ENCODE measurements at places on chromosomes 7 and 10.

DNA sequence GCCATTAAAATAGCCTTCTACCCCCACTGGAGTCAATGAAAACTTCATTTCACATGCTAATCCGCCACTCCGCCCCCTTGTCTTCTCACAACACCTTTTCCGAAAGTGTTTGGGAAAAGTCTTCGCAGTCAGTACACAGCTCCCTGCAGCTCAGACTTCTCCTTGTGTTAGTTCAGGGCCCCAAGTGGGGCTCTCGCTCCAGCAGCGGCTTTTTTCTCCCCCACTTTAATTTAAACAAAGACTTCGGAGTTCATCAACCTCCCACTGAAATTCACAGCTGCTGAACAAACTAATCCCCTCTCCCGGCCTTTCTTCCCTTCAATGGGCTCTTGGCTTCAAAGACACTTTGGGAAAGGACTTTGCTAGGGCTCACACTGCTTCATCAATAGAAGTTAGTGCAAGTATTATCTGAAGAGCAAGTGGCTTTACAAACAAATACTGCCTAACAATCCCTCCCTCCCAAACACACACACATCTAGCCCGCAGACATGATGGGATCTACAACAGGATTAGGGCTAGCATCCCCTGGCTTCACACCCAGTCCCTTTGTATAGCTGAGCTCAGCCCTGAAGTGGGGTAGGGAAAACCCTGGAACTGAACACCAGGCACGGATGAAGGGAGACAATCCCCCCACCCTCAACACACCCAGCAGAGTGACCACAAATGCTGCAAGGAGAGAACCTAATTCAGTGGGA, 23.1 kb downstream of the WNT8B start:
- no peak for DNase-seq

DNA sequence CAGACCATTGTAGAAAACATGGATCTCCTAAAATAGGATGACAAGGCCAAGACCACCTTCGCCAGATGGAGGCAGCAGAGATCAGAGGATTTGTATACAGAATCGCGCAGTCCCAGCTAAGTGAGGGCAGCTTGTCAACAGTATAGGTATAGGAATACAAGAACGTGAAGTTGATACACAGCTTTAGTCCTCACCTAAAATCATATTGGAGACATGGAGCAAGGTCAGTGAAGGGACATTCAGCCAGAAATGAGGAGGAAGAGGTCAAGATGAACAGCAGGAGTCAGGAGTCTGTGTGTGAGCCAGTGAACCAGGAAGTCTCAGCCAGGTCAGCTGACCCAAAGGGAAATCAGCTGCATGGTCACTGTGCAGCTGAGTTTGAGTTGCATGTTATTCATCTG, 263.4 kb upstream of the PRKCQ start:
- no peak for DNase-seq

DNA sequence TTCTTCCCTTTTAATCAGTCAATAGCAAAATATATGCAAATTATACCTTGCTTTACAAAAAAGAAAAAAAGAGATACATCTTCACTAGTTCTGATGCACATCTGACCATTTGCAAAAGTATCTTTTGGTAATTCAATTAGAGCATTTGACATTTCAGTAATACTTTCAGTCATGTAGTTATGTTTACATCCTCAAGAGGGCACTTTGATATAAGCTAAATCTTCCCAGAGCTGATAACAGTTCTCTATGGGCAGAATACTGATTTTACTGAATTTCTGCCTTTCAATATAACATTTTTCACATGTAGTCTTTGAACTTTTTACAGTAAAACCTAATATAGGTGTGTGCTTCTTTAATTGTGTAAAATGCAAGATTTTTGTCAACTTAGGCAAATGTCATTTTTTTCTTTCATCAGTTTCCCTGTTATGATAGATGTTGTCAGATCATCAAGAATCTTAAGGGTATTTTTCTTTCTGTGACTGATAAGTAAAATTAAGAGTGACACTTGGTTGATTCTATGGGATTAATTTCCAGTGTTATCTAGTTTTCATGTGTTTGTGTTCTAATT, 703.5 kb upstream of the SEMA3D start:
- DNase-seq, result no peak

DNA sequence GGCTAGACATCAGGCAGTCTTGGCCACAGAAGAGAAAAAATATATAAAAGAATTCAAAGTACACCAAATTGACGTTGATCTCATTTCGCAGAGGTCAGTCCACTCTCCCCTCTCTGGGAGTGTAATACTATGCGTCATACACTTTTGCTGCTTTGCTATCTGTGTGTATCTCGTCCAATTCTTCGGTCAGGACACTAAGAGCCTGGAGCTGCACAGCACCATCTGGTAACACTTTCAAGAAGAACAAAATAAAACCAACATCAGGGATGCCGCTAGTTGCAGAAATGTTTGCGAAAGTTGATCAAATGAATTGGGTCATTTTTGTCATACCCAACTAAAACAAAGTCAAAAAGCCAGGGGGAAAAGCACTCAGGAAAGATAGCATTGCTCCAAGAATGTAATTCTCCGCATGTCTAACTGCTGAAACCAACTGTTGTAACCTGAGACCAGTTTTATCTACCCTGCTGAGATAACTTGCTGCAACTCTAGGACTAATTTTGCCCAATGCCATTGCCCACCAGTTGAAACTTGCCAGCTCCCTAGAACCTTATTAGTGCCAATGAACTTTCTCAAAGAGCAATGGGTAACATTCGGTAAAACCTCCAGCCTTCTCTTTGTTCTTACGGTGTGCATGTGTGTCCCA, 23.0 kb downstream of the TMEM176A start:
- DNase-seq, result no peak

DNA sequence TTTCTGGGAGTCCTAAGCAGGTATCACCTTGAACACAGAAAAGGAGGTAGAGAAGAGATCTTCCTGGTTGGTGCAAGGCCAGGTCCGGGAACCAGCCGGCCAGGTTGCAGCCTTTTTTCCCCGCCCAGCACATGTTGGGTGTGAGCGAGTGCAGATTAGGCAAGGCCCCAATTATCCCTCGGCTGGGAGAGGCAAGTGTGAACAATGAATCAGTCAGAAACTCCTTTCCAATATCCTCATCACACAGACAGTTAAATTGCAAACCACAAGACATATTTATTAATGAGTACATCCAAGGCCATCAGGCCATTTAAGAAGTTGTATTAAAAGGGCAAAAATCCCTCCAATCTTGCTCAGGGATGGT, 115.0 kb upstream of the AFAP1L2 start:
- no peak for DNase-seq

GRCh38 chr7:156160811-156161210, 348.5 kb upstream of the SHH start:
- DNase-seq, result no peak

DNA sequence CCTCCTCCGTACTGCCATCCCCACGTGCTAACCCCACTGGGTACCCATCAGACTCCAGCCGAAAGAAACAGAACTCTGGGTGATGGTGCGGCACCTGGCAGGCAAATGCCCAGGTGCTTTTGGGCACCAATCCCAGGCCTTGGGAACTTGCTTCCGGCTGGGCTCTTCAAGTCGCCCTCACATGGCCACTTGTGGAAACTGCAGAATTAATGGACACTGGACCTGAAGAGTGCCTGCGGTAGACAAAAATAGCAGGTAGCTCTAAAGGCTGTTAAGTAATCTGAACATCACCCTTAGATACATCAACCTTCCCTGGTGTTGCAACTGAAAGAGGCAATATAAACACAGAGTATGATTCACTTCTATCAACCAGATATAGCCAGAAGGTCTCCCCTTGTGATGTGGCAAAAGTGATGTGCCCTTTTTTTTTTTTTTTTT, 644.4 kb downstream of the GRM8 start:
- no peak for DNase-seq

GRCh38 chr7:553636-554111, 34.0 kb upstream of the PDGFA start:
- no peak for DNase-seq

DNA sequence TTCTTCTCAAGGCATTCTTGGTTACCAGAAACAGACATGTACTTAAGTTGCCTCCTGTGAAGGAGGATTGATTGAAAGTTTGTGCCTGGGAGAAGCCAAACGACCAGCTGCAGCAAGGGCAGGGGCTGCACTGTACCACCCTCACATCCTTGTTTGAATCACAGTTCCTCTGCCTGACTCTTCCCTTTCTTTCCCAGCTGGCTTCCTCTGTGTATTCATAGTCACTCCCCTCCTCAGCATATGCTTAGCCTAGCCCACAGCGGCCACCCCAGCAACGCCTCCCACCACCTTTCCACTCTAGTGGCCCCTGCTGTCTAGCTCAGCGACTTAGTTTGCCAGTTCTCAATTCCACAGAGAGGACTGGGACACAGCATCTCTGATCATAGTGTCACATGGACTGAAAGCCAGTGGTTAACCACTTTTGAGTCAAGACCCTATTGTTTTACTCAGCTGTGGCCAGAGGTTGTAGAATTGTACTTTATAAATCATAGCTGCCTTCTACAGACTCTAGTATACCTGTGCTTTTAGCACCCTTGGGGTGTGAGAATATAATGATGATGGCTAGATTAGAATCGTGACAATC, 643.0 kb downstream of the SUGCT start:
- DNase-seq, result no peak

DNA sequence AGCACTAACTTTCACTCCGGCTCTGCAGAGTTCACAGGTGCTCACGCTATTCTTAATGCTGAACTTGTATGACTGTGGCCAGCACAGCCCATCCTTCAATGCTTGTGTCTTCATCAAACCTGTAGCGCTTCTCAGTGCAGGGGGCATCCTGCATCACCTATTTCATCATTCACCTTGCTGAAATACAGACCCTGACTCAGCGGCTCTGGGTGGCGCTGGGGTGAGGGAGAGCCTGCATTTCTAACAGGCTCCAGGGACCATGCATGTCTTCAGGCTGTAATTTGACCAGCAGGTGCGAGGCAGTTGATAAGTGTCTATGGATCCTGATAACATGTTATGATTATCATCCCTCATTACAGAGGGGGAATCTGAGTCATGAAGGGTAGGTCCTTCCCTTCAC, 89.3 kb downstream of the VOPP1 start:
- DNase-seq, result no peak

- no peak for DNase-seq
These were observed 57.5 kb downstream of the EXOC4 start for GRCh38 chr7:133310232-133310862.

- no peak for DNase-seq
These were observed 307.9 kb upstream of the SP8 start for GRCh38 chr7:21094589-21094988.

- no peak for DNase-seq
These were observed 599.6 kb upstream of the POT1 start for GRCh38 chr7:125529249-125529648.
